ENCODE measurements at places on chromosomes 2 and 18.

DNA sequence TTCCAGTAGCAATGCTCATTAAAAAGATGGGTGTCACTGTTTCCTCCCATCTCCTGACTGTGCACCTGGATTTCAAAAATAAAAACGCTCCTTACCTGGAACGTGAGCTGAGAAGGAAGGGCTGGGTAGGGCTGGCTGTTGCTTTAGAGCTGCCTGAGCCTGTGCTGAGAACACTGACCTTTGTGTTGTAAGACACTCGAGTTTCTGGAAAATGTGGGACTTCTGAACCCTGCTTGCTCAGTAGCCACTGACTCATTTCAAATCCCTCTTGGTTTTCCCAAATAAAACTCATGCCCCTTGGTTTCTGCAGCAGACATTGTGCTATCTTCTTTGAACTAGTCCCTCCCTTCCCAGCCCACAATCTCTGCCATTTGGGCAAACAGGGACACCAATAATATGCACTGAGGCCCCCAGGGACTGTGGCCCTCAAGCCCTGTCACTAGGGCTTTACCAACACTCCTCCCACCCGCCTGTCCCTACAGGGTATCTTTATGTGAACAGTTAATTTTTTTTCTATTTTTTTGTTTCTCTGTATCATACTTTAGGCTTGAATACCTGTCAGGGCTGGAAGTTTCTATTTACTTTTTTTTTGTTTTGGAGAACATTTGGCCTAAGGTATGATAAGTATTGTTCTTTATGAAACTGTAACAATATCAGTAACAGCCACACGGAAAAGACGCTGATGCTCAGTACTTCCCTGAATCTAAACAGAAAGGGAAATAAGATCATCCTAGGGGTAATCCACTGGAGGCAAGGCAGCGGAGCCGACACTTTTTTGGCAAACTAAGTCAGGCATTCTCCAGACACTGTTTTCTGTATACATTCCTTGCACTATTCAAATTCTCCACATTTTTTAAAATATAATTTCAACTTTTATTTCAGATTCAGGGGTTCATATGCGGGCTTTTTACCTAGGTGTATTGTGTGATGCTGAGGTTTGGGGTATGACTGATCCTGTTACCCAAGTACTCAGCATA lies 280.2 kb downstream of the STK39 start:
- DNase-seq: no peak

DNA sequence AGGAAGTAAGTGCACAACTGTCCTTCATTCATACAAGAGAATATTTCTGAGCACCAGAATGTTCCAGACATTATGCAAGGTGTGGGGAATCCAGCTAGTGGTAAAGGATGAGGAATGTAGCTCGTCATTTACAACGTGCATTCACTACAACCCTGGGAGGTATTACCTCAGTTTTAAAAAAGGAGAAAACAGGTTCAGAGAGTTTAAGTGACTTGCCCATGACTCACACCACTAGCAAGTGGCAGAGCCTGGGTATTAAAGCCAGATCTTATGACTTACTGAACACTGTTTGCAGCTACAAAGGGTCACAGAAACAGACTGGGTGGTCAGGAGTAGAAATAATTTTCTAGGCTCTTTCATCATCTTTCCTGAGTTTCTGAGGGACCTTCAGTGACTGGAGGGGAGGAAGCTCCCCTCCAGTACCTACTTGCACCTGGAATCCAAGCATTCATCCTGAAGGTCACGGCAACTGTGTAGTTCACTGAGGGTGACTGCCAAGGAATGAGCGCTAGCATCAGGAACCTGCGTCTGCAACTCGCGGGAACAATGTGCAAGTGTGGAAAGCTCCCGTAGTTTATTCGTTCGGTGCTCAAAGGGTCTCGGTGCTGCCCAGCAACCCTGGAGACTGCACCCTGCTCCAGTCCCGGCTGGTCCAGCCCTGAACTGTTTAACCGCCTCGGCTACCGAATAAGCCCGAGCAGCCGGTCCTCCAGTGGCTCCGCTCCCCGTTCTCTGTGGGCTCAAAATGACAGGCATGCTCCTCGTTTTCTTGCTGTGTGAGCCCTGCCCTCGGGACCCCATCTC lies 647 bp downstream of the CCDC121 start:
- DNase-seq: peak; percentile 43

DNA sequence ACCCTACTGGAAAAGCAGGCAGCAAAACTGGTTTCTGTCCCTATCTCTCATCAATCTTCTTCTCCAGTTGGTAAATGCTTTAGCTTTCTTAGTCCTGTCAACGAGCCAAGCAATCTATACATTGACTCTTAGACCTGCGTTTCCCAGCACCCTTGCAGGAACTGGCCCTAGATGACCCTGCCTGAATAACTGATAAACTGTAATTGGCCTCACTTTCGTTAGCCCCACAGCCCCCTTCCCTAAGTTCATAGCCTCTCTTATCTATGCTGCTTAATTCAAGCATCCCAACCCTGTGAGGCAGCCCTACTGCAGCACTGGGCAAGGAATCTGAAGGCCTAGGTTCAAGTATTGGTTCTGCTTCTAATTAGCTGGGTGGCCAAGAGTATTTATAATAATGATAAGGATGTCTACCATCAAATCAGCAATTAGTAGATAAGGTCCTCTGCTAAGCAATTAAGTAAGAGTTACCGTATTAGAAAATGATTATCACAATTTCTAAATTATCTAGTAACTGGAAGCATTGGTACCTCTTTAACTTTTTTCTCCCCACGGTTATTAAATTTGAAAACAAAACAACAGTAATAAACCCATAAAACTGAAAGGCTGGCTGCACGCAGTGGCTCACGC lies 86.4 kb upstream of the RMDN2 start:
- no peak for DNase-seq

DNA sequence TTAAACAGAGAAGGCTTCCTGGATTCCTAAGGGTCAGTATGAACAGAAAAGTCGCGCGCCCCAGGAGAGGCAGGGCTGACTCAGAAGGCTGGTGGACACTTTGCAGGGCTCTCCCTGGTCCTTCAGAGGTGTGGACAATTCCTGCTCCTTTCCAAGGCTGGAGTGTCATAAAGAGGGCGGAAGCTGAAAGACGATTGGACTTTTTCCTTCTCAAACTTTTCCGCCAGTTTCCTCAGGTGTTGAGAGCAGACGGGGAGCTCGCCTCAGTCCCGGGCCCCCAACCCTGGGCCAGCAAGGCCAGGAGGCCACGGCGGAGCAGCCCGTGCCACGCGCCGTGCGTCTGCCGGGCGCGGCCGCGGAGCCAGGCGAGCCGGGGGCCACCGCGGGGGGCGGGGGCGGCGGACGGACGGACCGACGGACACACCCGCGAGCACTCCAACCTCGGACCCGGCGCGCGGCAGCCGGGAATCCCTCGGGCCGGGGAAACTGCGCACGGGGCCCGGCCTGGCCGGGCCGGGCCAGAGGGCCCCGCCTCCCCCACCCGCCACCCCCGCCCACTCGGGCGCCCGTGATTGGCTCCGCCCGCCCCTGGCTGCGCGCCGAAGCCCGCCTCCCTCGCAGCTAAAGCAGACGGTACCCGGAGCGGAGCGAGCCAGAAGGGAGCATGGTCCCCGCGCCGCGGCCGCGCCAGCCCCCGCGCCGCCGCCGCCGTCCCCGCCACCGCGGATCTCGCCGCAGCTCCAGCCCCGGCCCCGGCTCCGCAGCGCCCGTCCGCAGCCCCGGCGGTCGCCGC lies at the start of gene KLHL29:
KLHL29 (plus strand) TSS at position 629 of the 793 bp plus-strand sequence. CDS start 177,018 bp downstream, outside the sequence.
- peak; percentile 73 for DNase-seq

GRCh38 chr2:108304975-108305374 lies 16.3 kb downstream of the SULT1C2 start:
- DNase-seq: no peak

DNA sequence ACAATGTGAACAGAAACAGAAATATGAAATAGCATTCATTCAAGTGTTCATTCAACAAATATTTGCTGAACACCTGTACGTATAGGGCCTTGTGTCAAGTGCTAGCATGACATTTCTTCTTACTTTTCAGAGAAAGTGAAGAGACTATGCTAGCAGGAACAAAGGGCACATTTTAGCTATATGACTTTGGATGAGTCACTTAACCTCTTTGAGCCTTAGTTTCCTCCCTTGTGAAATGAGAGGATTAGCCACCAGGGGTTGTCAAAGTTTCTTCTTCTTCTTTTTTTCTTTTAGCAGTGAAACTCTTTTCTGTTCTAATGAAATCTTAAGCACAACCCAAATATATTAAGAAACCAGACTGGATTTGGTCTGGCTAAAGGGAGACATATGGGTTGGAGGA lies 53.1 kb downstream of the FIGN start:
- no peak for DNase-seq

GRCh38 chr2:220212296-220213080 lies 585.1 kb downstream of the SLC4A3 start:
- DNase-seq: no peak

DNA sequence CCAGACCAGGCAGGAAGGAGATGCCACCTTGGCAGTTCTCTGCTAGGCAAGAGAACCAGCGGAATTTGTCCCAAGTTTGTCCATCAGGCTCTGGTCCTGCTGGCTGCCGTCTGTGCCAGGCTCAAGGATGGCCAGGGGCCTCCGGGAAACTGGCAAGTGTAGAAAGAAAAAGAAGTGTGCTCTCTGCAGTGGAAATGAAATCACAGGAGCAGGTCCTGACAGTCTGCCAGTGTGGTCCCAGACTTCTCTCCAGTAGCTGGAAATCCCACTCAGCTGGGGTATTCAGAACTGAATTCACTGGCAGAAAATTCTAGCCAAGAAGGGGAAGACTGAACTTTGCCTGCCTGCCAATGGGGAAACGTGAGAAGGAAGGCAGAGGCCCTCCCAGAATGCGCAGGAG lies 91.0 kb downstream of the STPG4 start:
- no peak for DNase-seq

- DNase-seq: no peak
Measured at GRCh38 chr2:88735133-88735532, 43.7 kb downstream of the RPIA start.

DNA sequence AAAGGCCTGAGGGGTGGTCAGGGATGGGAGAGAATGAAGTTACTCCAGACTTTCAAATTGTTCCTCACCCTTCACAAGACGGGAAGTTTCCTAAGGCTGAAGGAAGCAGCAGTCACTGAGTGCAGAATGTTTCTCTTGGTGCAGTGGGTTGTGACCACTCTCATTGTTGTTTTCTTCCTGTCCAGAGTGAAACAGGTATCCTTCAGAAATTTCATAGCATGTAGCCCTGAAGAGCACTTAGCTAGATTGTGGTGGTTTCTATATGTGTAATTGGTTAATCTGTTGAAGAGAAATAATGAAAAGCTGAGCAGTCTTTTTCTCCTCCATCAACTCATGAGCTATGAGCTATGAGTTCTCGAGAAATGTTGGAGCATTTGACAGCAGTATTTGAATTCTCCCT lies 96.8 kb downstream of the GPD2 start:
- DNase-seq: no peak

GRCh38 chr2:231634412-231634811 lies 41.7 kb downstream of the TEX44 start:
- no peak for DNase-seq

DNA sequence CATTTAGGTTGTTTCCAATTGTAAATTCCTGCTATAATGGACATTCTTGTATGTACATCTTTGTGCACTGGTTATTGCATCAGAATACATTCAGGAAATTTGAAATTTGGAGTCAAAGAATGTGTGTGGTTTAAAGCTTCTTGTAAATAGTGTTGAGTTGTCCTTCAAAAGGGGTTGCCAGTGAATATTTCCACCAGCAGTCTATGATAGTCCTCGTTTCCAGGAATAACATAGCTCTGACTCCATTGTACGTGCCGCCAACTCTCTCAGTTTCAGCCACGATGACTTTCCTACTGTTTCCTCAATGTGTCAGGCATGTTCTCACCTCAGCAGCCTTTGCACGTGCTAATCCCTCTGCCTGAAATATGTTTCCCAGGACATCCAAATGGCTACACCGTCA lies 10.9 kb upstream of the HS6ST1 start:
- DNase-seq: no peak

DNA sequence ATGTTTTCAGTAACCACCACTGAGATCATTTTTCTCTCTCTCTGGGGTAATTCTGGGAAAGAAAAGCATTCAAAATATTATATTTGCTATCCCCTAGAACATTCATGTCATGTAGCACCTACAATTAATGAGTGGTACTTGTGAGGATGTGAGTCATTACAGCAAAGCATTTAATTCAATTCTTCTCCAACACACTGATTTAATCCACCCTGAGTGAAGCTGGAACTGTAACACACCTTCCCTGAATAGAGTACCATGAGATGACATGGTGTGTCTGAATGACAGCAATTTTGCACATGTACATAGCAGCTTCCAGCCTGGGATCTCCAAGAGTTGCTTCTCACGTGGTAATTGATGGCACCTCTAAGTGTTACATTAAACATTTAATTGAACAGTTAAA lies 207.1 kb upstream of the SLC14A2 start:
- no peak for DNase-seq

DNA sequence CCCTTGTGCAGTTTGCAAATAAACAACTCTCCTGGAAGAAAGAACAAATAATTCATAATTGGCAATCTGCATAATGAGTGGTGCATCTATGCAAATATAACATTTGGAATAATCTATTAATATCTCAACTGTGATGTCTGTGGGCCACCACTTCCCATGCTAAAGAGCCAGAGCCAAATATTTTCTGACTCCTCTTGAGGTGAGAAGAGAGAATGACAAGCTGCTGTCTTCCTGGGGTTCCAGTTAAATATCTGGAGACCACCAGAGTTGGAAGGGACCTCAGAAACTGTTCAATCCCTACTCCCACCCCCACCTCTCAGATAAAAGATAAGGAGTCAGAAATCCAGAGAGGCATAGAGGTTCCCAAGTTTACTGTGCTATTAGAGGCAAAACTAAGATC lies 241.0 kb upstream of the SLC14A2 start:
- no peak for DNase-seq

GRCh38 chr2:238916176-238916874 lies 68.4 kb downstream of the TWIST2 start:
- DNase-seq: no peak

DNA sequence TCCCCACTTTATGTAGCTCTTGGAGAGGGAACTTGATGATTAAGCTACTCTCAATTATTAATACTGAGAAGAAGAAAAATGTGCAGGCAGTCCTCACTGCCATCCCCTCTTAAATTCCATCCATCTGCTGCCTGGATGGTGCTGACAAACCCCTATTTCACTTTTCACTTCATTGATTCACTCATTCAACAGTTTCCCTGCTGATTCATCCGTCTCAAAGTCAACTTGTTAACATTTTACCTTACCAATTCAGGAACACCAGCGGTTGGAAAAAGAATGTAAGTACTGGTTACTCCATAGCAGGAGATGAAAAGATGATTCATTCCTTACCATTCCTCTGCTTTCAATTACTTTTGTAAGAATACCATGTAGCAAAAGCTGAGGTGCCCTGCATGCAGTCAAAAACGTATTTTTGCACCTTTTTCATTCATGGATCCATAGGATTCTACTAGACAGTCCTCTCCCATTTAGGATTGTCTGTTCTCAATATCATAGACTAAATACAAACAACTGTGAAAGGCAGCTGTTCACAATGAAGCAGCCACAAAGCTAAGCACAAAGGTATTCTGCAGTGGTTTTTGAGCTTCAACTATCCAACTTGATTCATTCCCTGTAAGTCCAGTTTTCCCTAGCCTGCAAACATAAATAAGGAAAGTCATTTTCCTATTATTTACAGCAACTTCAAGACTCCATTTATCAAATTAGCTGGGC lies 262.0 kb downstream of the MREG start:
- no peak for DNase-seq

GRCh38 chr2:175166216-175166824 lies 1.7 kb downstream of the ATF2 start:
- no peak for DNase-seq

- DNase-seq: no peak
Measured at GRCh38 chr18:57816208-57816954, 13.3 kb upstream of the ATP8B1 start.

Data from liver (tissue), 10 donors.